ENCODE measurements at places on chromosomes 5 and 9.
A peak's percentile ranks its signal among the peaks of the same experiment; 100 is the strongest.

DNA sequence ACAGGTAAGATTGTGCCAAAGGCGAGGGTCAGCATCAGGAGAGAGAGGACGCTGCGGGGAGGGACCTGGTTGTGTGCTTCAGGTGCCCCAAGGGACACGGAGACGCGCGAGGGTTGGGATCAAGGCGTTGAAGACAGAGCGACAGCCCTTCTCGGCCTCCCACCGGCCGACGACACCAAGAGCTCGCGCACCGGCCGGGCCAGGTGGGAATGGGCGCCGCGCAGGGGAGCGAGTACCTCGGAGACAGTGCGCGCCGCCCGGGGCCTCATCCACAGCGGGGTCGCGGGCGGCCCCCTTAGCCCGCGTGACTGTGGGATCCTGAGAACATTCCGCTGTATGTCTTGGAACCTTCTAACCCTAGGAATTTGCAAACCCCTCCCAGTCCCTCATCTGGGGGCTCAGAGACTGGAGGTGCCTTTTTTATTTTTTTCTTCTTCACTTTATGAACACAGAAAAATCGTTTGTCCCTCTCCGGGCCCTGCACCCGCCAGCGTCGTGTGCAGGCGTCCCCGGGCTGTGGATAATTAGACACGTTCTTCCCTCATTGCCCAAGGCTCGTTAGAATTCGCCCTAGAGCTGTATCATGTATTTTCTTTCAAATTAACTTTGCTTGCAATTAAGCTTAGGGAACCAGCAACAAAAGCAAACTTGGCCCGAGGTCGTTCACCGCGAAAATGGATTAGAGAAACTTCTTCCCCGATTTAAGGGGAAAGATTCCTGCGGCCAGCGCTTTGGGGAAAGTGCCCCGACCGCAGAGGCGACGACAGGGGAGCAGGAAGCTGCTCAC is 4.8 kb downstream of the FOXE1 start:
- DNase-seq, result no peak

- no peak for DNase-seq
These were observed 12.1 kb downstream of the MRPL36 start for GRCh38 chr5:1787472-1788047.

- no peak for DNase-seq
These were observed 85.2 kb downstream of the GRAMD2B start for GRCh38 chr5:126508251-126508961.

GRCh38 chr5:13919087-13919486 is 25.4 kb downstream of the DNAH5 start:
- DNase-seq, result no peak

DNA sequence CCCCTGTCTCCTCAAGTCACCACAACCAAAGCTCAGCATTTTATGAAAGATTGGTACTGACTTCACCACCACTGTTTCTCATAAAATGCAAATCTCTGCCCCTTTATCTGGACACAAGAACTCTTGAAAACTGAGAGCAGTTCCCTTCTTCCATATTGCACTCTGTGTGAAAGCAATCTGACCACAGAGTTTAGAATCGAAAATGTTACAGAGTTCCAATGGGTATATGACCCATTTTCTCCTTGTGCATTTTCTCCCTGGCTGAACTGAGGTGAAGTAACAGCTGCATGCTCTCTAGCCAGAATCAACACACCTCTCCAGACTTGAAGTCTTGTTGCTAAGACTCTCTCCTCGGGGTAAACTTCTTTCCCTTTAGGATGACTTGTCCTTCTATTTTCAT is 111.0 kb upstream of the PLCXD3 start:
- no peak for DNase-seq

DNA sequence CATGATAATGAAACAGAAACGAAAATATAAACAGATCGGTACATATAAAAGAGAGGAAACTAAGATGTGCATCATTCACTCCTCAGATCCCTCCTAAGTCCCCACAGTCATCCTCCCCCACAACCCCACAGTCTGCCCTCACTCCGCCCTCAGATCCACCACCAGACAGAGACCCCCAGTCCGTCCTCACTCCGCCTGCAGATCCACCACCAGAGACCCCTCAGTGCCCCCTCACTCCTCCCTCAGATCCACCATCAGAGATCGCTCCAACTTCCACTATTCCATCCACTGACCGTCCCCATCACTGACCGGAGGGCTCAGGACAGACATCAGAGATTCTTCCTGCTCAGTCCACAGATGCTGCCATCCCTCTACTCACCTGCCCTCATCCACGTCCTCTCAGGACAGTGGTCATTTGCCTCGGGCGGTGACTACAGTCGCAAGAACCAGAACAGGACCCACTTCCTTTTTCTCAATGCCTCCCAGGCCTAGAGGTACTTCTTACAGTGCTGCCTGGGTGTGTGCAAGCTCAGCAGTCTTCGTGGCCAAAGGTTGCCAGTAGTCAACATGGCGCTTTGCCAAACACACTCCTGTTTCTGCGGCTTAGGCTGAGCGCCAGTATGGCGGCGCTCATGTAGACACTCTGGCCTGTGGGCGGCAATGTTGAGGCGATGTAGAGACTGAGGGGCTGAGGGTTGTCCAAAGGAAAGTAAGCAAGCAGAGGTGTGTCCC is 8.3 kb upstream of the SPATA31C1 start:
- DNase-seq, result no peak

DNA sequence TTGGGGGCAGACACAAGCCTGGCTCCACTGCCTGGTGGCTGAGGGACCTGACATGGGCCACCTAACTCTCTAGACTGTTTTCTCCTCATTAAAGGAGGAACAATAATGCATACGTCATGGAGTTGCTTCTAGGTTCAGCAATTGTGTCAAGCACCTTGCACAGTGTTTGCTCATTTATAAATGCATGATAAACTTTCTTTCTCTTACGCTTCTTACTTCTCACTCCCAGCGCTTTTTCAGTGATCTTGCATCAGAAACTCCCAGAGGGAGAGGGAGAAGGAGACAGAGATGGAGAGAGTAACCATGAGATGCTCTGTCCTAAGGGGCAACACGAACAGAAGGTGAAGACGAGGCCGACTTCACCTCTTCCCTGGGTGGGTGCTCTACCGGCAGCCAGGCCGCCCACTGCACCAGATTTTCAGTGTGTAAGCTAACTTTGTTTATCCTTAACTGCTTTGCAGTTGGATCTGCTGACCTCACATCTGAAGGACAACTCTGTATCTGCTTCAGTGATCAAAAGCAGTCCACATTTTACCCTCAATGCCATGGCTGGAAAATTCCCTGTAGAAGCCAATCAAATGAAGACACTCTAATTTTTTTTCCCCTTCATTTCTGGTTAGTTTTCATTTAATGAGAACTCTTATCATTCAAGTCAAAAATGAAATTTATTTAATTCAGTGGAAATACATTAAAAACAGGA is 35.3 kb downstream of the MED27 start:
- no peak for DNase-seq

GRCh38 chr5:96196407-96196806 is 234.8 kb upstream of the ELL2 start:
- DNase-seq, result no peak

DNA sequence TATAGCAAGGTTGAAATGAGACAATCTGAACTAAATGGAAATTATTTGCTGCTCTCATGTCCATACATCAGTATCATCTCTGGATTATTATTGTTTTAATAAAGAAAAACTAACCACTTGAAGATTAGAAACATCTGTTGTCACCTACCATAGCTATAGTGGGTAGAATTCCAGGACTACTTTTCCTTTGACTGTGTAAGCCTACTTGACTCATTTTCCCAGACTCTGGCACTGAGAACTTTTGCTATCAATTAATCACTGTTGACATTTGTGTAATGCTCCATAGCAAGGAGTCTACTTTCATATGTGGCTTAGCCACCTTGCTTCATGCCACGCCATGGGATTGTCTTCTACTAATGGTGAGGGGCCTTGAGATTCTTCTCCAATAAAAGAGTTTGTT is 59.9 kb upstream of the ARRDC3 start:
- DNase-seq, result no peak

- no peak for DNase-seq
These were observed 110.9 kb upstream of the DMAC1 start for GRCh38 chr9:7910426-7911020.

- no peak for DNase-seq
These were observed 182.4 kb downstream of the RGS3 start for GRCh38 chr9:113645978-113646253.

GRCh38 chr5:40480392-40480791 is 199.3 kb upstream of the PTGER4 start:
- peak; percentile 39 for DNase-seq

- DNase-seq, result no peak
These were observed 1005.7 kb downstream of the DTWD2 start for GRCh38 chr5:117982691-117983090.

DNA sequence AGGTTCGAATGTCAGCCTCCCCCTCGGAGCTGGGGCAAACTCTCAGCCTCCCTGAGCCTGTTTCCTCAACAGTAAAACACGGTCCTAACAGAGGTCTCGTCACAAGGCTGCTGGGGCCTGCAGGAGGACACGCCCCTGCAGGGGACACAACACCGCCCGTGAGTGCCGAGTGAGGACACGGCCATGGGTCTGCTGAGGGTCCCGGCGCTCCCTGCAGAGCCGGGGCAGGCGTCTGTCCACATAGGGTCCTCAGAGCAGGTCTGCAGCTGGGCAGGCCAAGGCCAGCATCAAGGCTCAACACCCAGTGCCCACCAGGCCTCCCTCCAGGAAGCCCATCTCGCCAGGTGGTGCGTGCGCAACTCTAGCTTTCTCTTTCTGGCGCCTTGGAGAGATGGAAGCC is 125.2 kb downstream of the VAV2 start:
- no peak for DNase-seq

GRCh38 chr5:90390928-90391327 is 18.6 kb downstream of the CETN3 start:
- no peak for DNase-seq

DNA sequence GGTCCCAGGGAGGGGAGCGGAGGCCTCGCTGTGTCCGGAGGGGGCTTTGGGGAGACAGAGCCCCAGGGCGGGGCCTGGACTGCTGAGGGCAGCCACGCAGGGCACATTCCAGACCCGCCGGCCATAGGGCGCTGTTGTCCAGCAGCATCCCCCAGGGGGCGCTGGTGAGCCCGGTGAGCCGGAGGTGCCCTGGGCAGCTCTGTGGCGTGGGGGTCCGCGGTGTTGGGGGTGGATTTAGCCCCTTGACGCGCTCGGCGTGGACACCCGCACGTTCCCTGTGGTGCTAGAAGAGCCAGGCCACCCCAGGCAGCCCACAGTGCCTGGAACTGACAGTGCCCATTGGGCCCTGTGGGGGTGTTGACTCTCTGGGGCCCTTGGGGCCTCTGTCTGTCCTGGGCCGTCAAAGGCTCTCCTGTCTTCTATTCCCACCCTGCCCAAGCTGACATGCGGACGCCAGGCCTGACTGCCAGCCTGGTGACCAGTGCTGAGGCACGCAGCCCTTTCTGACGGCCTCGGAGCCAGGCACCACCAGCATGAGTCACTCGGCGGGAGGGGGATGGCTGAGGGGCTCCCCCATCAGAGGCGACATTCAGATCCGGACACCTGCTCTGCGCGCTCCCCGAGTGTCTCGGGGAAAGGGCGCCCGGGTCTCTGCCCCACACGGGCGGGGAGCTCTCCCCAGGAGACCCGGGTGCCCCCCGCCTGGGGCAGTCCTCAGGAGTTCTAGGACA is 23.9 kb downstream of the TPPP start:
- DNase-seq, result peak; percentile 60

DNA sequence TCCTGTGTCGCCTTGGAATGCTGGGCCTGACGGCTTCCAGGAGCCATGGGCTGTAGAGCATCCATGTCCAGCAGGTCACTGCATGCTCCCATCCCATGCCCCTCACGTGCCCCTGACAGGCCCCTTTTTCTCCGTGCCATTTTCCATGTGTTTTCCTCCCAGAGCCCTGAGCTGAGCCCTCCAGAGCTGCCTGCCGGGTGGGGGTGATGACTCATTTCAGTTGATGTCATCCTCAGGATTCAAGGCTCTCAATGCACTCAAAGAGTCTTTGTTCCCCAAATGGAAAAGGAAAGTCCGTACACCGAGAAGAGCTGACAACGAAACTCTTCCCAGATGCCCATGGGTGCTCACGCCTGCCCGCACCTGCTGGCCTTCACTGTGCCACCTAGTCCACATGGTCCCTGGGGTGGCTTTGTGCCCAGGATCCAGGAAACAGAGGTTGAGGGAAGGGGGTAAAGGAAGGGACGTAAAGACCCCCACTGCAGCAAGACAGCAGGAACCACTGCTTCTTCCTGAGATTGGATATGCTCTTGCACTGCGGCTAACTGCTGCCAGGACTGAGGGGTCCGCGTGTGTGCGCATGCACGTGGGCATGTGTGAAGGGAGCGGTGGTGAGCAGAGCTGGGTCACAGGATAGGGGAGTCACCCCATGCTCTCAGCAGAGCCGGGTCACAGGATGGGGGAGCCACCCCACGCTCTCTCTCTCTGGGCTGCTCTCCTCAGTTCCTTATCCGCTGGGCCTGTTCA is 27.6 kb downstream of the COL15A1 start:
- no peak for DNase-seq

DNA sequence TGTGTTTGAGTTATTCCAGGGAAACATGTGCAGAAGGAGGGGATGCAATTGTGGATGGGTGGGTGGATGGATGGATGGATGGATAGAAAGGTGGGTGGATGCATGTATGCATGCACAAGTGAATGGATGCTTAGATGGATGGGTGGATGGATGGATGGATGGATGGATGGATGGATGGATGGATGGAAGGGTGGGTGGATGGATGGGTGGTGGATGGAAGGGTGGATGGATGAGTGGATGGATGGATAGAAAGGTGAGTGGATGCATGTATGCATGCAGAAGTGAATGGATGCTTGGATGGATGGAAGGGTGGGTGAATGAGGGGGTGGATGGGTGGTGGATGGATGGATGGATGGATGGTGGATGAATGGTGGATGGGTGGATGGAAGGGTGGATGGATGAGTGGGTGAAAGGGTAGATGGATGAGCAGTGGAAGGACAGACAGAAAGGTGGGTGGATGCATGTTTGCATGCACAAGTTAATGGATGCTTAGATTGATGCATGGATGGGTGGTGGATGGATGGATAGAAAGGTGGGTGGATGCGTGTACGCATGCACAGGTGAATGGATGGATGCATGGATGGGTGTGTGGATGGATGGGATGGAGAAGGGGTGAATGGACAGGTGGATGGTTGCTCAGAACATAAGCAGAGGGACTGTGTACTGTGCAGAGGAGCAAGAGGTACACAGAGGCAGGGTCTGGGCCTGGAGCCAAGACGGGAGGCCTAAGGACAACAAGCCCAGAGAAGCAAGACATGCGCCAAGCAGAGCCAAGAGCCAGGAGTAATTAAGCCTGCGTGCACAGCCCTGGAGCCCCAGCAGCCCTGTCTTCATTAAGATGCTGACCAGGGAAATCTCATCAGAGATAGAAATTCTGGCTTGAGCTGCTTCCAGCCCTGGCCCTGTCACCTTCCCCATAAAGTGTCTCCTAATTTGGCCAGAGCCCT is 84.6 kb upstream of the PPP1R26 start:
- no peak for DNase-seq
